GM12865 (cell line): ENCODE measurements at places on chromosomes 11 and 22.

GRCh38 chr11:45394294-45395085 is 108.3 kb upstream of the SYT13 start:
- no peak for DNase-seq

- DNase-seq = no peak
Measured at GRCh38 chr11:134665571-134666270, 253.7 kb upstream of the B3GAT1 start.

DNA sequence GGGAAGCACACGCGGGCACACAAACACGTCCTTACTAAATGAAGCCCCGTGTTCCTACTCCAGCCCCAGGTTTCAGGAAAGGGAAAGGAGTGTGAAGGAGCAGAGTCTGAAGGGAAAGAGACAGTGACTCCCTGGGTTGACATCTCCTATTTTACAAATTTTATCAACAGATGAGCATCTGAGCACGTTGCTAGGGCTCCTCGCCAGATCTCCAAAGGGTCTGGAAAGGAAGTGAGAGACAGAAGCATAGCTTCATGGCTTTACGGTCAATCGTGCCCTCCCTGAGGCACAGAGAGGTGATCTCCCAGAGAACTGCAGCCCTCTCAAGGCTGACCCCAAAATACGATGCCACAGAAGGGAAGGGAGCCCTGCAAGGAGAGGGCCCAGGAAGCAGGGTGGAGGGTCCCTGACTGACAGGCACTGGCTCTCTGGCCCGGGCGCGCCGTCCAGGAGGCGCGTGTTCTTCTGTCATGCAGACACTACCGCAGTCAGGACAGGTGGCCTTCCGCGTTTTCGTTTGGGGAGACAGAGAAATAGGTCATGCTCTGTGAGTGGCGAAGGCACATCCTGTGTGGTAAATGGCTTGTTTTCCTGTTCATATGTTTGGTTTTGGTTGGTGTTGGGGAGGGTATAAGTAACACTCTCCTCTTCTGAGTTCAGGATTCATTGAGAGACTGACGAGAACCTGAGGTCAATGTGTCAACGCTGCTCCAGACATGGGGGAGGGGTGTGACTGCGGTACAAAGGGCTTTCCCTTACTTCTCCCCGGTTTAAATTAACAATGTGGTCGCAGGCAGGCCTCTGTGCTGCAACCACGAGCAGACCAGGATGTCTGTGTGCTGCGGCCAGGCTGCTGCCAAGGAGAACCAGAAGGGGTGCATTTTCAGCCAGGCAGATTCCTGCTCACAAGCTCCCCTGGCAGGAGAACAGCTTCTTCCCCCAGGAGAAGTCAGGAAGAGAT is 813.3 kb downstream of the OPCML start:
- peak; percentile 73 for DNase-seq

GRCh38 chr22:42913874-42914510 is 56.9 kb upstream of the ARFGAP3 start:
- DNase-seq = no peak

GRCh38 chr11:2929531-2929949 is 320 bp upstream of the PHLDA2 start:
- peak; percentile 32 for DNase-seq

GRCh38 chr11:86919557-86920210 is 35.5 kb downstream of the FZD4 start:
- DNase-seq = peak; percentile 45

GRCh38 chr11:130760515-130761125 is 155.7 kb downstream of the SNX19 start:
- DNase-seq = no peak

- DNase-seq = no peak
Measured at GRCh38 chr11:132256528-132257279, 886.3 kb downstream of the NTM start.

DNA sequence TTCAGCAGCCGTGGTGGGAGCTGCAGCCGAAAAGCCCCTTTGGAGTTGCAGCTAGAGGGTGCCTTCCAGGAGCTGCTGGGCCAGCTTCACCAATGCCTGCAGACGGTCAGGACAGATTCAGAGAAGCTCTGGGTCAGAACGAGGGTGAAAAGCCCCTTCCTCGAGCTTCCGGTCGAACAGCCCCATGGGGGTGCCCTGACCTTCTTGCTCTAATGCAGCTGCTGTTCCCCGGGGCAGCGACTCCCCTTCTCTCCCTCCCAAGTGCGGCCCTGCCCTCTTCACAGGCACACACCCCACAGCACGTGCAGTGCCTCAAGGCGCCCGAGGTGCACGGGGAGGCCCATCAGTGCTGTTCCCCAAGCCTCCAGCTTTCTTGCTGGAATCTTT is 9.6 kb upstream of the IFITM3 start:
- no peak for DNase-seq

GRCh38 chr11:78995171-78995570 is 420.5 kb upstream of the NARS2 start:
- DNase-seq = no peak

DNA sequence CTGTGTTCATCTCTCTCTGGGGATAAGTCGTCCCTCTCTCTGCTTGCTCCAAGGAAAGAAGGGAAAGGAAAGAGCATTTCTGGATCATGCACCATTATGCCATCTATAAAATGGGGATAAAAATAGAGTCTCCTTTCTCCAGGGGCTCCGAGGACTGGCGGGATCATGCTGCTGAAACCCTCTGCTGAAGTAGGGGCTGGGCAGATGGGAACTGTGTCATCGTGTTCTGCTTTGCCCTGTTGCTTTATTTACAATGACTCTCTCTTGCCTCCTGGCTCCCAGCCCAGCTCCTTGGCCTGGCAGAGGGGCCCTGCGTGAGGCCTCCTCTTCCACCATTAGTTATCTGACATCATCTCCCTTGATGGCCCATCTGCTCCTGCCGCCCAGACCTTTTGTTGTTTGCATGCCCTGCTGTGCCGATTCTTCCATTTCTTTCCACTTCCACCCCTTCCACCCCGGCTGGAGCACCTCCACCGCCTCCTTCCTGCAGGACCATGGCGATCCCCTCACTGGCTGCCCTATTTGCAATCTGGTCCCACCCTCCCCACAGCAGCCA is 200.9 kb downstream of the MYO18B start:
- no peak for DNase-seq

GRCh38 chr11:63599211-63600122 is 14.8 kb downstream of the PLAAT3 start:
- no peak for DNase-seq

DNA sequence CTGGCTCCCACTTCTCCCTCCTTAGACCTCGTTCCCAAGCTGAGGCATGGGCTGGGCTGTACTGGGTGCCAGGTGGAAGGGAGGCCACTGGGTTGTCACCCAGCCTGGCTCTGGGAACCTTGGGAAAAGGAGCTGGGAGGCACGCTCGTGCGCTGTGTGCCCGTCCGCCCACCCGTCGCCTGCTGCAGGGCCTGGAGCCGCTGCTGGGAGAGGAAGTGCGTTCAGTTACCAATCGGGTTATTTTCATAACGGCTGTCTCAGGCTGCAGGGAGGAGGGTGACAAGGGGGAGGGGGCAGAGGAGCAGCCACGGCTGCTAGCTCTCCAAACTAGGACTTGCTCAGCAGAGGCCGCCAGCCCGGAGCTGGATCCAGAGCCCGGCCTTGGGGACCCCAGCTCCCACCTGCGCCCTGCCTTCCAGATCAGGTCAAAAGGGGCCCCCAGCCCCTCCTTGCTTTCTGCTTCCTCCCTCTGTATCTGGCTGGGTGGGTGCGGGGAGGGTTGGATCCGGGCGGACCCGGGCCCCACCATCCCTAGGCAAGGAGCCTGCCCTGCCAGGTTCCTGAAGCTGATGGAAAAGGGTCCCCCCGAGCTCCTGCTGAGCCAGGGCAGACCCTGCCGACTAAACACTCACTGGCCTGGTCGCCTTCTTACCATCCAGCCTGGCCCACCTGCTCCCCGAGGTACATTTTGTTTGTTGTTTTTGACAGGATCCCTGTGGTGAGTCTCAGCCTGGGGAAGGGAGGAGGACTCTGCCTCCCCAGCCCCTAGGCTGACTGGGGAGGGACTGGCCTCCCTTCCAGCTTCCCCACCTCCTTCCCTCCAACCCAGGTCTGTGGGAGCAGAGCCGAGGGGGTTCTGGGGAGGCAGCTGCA is 14.3 kb downstream of the DGKZ start:
- DNase-seq = peak; percentile 88

GRCh38 chr22:36381513-36382128 is 6.1 kb downstream of the MYH9 start:
- no peak for DNase-seq

DNA sequence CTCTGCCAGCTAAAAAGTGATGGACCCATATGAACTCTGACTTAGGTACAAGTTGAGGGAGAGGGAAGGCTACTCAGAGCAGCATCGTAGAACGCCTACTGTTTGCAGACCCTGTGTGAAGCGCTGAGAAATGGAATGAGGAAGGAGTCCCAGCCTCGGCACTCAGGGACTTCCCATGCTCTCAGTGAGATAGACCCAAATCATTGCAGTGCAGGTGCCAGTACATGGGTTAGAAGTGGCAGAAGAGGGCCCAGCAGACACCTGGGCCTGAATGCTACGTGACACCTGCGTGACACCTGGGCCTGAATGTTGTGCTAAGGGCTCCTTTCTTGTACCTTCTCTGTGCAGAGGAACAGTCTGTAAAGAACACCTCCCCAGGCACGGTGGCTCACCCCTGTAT is 2.6 kb upstream of the PDGFB start:
- no peak for DNase-seq

DNA sequence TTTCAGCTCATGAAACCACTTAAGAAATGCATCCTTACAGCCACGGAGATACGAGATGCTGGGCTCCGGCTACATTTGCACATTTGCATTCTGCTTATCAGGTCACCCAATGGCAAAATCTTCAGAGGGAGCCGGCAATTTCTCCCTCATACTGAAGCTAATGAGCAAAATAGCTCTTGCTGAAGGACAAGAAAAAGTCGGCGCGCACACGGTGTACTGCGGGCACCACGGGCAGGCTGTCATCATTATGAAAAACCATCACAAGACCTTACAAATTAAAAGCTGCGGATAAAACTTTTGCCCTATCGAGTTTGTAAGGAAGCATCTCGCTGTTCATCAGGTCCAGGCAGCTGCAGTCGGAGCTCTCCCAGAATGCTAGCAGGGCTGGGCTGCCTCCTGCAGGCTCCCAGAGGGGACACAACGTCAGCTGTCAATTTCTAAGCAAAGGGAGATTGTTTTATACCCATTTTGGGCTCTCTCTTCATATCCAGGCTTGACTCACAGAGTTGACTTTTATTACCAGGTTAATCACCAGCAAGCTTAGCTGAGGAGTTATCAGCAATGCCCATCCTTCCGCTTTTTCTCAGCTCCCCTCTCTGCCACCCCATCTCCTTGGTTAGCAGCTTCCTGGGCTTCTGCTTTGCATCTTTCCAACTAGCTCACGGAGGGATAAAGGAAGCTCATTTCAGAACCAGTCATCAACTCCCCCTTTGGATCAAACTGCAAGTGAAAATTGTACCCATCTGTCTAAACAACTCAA is 375.1 kb downstream of the OPCML start:
- DNase-seq = no peak

GRCh38 chr11:1218256-1218787 is 4.5 kb upstream of the MUC5B start:
- DNase-seq = no peak

DNA sequence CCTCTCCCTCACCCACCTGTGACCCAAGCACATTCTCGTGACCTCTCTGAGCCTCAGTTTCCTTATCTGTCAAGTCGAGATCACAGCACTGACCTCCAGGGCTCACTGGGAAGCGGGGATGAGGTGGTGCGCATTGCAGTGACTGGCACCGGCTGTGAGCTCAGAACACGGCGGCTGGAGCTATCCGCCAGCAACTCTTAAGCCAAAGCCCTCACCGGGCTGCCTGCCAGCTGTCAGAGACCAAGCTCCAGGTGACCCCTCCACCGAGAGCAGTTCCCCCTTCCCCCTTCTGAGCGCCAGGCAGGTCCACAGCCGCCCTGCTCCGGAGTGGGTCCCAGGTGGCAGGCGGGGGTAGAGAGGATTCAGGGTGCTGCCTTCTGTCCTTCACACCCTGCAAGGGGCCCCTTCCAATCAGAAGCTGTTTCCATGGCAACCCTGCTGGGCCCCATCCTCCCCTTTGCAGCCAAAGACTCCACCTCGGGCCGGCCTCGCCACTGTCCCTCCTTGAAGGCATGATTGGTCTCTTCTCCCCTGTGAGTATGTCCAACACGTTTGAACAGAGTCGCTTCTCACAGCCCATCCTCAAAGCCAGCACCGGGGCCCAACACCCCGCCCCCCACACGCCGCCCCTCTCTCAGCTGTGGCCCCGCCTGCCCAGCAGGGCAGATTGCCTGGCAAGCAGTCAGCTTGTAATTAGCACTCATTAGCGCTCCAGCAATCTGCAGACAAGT is 98.7 kb downstream of the WNT7B start:
- DNase-seq = no peak

GRCh38 chr22:32469799-32470212 is 4.8 kb upstream of the FBXO7 start:
- no peak for DNase-seq

- no peak for DNase-seq
Measured at GRCh38 chr11:122207505-122207904, 91.5 kb upstream of the BLID start.

- no peak for DNase-seq
Measured at GRCh38 chr22:21977814-21978213, 4.8 kb downstream of the TOP3B start.

DNA sequence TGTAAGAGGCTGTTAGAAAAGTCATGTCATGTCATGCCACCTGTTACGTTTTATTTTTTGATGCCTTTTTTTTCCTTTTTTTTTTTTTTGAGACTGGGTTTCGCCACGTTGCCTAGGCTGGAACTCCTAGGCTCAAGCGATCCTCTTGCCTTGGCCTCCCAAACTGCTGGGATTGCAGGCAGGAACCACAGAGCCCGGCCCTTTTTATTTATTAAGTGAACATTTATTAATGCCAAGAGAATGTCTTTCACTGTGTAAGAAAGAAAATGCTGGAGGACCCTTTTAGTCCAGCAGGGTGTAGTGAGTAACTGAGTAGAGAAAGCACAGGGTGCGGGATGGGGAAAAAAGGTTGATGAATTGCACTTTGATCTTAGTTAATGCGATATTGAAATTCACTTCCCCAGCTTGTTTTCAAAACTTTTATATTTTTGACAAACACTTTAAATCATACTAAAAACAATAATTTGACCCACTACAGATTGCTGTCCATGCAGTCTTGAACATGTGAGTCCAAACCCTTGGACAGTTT is 2.3 kb upstream of the XBP1 start:
- no peak for DNase-seq

- peak; percentile 11 for DNase-seq
Measured at GRCh38 chr11:16632295-16633200, 105.9 kb upstream of the C11orf58 start.
